ENCODE measurements at places on chromosomes 1 and 21.

DNA sequence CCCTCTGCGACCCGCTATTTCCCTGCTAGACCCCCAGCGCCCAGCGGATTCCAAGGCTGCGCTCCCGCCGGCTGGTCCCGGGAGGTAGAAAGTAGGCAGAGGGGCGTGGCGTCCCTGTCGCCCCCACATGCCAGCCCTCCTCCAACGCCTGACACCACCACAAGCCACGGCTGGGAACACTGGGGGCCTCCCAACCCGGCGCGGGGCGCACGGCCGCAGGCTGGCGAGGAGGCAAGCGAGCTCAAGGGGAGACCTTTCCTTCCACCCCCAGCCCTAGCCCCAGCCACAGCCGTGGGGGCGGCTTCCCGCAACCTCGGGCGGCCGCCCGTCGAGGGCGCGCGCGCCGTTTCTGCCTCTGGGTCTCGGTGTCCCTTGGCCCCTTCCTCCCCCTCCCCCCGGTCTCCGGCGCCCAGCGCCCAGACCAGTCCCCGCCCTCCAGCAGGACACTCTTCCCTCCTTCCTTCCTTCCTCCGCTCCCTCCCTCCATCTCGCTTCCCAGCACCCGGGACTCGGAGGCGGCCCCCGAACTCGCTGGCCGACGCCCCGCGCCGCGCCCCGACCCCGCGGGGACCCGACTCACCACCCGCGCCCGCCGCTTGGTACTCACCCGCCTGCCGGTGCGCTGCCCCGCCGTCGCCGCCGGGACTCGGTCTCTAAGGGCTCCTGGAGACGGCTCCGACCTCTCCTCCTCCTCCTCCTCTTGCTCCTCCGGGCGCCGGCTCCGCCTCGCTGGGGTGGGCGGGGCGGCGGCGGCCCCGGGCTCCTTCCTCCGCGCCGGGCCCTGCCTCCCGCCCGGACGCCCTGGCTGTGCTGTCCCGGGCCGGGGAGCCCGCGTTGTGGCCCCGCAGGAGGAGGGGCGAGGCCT, at the start of gene GNG12:
TSS of gene GNG12 (minus strand) at position 731 of the 865 bp plus-strand sequence. CDS start 125,781 bp downstream, outside the sequence.
- no peak for DNase-seq

- no peak for DNase-seq
Measured at GRCh38 chr21:38083535-38083934, 167.3 kb upstream of the KCNJ6 start.

DNA sequence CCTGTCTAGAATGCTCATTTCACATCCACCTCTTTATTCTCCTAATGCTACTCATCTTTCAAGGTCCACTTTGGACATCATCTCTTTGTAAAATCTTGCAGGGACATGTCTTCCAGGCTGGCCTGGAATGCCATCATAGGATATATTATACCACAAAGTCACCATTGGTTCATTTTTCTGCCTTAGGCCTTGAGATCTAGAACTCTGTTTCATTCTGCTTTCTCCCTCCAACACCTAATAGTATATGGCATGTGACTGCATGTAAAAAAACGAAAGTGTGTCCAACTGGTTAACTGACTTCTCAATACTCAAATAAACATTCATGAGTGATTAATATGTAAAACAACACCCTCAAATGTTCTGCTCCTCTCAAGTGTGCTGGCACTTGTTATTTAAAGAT, 84.1 kb downstream of the RGS2 start:
- DNase-seq, result no peak

DNA sequence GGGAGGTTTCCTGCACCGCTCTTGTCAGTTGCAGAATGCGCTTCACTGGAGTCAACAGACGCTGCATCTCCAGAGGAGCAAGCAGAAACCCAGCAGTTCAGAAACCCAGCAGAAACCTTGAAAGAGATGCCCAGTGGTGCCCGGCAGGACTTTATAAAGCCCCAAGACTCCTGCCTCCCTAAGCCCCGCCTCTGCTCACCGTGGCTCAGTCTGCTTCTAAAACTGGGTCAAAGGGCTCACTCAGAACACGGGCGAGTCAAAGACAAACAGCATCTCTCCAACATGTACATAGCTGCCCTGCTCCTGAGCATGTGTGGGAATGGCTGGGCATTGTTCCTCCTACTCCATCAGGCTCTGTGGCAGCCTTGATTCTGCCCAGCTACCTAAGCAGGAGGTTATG, at the start of gene HMGCS2:
TSS of gene HMGCS2 (minus strand) at position 128 of the 400 bp plus-strand sequence. CDS start at position 67, 61 bp downstream.
- DNase-seq, result no peak

GRCh38 chr1:212677573-212677972, 22.1 kb downstream of the BATF3 start:
- no peak for DNase-seq

DNA sequence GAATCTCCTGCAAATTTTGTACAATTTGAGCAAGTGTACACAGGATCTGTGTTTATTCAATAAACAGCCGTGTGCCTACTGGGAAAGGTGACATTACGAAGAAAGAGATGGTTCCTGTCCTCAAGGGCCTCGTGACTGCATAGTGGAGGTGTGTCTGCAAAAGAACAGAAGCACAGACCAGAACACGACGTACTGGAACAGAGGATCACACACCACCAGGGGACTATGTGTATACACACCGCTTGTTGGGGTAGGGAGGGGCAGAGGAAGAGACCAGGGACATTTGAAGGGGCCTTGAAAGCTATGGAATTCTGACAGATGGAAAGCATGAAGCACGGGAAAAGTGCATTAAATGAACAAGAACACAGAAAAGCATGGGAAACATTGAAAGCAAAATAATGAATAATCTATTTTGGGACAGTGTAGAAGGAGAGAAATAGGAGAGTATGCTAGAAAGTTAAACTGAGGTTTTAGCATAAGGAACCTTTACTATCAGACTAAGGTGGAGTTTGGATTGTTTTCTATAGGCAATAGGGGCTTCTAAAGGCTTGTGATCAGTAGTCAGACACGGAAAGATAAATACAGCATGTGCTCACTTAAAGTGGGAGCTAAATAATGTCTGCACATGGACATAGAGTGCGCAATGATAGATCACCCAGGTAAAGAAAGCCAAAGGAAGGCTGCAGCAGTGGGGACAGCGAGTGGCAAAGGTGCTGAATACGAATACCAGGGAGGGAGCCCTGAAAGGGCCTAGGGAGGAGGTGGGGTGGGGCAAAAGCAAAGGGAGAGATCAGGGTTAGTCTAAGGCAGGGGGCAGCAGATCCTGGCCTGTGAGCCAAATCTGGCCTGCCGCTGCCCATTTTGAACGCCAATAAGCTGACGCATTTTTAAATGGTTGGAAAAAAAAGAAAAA, 11.0 kb downstream of the JAK1 start:
- no peak for DNase-seq
